ENCODE measurements at places on chromosomes 16 and 17.

DNA sequence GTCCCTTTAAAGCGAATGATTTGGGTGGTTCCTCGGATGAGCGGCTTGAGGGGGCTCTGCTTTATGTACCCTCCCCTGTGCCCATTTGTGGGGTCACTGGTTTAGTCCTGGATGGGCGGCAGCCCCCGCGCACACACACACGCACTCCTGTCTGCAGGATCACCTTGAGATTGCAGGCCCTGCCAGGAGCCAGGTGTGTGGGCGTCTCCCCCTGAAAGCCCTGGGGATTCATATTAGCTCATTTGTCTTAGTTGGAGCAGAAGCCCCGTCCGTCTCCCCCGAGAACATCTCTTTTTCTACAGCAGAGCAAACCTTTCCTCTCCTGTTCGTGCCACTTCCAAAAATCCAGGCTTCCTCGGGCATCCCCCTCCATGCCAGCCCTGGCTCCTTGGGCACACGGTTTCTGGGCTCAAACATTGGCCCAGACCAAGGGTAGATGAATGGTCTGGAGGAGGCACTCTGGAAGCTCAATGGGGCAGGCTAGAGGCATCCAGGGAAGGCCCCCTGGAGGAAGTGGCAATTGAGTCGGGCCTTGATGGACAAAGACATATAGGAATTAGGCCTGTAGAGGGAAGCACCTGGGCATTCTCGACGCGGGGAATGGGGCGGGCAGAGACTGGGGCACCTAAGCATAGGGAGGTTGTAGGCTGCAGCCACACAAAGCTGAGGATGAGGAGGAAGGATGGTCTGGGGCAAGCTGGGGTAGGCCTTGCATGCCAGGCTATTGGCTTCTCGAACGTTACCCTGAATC, 218.5 kb upstream of the GSE1 start:
- no peak for DNase-seq

GRCh38 chr17:28348979-28349378, 8.3 kb downstream of the POLDIP2 start:
- DNase-seq: no peak

- DNase-seq: no peak
Measured at GRCh38 chr17:73350864-73351263, 39.1 kb upstream of the CDC42EP4 start.

DNA sequence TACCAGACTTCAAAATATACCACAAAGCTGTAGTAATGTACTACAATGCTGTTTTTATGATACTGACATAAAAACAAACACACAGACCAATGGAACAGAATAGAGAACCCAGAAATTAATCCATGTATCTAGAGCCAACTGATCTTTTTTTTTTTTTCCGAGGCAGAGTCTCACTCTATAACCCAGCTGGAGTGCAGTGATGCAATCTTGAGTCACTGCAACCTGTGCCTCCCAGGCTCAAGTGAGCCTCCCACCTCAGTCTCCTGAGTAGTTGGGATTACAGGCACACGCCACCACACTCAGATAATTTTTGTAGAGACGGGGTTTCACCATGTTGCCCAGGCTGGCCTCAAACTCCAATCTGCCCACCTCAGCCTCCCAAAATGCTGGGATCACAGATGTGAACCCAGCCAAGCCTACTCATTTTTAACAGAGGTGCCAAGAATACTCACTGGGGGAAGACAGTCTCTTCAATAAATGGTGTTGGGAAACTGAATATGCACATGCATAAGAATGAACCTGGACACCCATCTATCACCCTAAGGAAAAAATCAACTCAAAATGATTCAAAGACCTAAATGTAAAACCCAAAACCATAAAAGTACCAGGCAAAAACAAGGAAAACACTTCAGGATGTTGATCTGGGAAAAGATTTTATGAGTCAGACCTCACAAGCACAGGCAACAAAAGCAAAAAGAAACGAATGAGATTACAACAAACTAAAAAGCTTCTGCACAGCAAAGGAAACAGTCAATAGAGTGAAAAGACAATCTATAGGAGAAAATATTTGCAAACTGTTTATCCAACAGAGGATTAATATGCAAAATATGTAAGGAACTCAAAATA, 63.1 kb downstream of the STX8 start:
- DNase-seq: no peak

DNA sequence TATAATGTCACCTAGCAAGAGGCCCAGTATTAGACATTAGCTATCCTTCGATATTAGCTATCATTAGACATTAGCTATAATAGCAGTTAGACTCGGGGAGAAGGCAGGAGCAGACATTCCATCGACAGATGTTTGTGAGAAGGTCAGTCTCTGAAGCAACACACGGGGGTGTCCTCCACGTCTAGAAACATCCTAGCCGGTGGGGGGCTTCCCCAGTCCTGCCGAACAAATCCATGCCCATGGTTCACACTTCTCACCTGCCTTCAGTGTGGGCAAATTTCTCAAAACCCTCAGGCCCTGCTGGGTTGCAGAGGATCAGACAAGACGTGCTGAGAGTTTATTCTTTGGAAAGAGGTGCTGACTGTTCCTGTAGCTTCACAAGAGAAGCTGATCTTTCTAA, 151.1 kb downstream of the IRF8 start:
- DNase-seq: no peak

GRCh38 chr16:21336231-21336630, 58.1 kb upstream of the CRYM start:
- no peak for DNase-seq

GRCh38 chr16:56450275-56450985, 702 bp downstream of the NUDT21 start:
- DNase-seq: no peak

- no peak for DNase-seq
Measured at GRCh38 chr17:78872486-78872885, 30.5 kb downstream of the CEP295NL start.

DNA sequence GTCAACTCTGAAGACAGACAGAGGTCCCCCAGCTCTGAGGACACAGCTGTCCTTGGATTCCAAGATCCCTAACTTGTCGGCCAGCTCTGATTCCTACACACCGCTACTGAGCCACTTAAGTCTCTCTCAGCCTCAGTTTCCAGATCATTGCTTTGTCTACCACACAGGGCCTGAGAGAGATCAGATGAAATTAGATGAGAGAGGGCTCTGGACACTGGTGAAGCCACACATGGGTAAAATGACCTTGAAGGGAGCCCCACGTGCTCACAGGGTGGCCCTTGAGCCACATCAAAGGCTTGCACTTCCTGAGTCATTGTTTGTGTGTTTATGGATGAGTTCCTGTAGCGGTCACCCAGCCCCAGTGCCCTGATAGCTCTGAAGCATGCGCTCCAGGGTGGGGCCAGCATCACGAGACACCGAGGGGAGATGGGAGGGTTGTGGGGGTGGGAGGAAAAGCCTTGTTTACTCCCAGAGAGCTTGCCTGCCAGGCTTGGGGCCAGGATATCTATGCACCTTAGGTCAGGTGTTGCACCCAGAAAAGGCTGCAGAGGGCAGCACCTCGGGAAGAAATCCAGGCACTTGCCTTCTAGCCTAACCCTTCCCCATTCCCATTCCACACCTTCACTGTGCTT, 32.7 kb upstream of the SLC6A2 start:
- no peak for DNase-seq

- no peak for DNase-seq
Measured at GRCh38 chr16:81216706-81217105, 21.8 kb upstream of the BCO1 start.

- peak; percentile 82 for DNase-seq
Measured at GRCh38 chr17:42112552-42113176, at the start of gene DHX58. Gene DHX58, minus strand, starts transcription at chr17:42112714. Its CDS starts 822 bp downstream, at chr17:42111892.
